ENCODE measurements at places on chromosomes 6 and 20.
A peak's percentile ranks its signal among the peaks of the same experiment; 100 is the strongest.

- DNase-seq, result peak; percentile 62
Measured at GRCh38 chr20:17538517-17539170, 7.5 kb upstream of the BFSP1 start.

DNA sequence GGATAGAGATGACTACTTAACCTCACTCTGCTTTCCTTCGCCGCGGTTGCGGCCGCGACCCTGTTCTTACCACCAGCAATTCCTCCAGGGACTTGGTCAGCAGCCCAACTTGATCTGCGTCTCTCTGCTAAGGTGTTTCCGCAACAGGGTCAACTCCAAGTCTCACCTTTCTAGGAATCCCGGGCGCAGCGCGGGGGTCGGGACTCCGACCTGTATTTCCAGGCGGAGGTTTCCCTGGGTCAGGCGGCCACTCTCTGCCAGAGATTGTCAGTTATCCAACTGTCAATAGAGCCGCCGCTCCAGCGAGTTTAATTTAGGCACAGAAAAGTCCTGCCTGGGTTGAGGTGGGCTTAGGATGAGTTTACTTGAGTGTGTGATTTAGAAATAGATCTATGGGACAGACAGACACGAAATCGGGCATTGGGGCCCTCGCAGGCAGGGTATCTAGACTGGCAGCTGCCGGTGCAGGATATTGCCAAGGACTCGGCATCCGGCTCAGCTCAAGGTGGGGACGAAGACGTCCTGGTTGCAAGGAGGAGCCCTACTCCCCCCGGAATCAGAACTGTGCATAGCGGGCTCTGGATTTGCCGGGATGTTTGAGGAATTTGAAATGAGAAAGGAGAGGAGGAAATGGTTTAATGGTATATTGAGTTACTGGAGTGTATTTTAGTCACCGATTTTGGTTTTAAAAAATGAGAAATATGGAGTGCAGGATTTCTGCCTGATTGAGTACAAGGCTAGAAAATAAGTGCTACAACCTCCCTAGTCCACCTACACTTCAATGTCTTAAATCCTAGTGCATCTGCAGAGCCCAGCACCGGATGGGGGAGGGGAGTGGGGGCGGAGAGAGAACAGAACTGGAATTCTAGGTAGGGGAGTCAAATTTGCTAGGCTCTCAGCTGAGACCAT is 23.7 kb downstream of the POM121L2 start:
- DNase-seq, result no peak

- DNase-seq, result peak; percentile 24
Measured at GRCh38 chr20:50450881-50451752, 59.1 kb upstream of the PTPN1 start.

DNA sequence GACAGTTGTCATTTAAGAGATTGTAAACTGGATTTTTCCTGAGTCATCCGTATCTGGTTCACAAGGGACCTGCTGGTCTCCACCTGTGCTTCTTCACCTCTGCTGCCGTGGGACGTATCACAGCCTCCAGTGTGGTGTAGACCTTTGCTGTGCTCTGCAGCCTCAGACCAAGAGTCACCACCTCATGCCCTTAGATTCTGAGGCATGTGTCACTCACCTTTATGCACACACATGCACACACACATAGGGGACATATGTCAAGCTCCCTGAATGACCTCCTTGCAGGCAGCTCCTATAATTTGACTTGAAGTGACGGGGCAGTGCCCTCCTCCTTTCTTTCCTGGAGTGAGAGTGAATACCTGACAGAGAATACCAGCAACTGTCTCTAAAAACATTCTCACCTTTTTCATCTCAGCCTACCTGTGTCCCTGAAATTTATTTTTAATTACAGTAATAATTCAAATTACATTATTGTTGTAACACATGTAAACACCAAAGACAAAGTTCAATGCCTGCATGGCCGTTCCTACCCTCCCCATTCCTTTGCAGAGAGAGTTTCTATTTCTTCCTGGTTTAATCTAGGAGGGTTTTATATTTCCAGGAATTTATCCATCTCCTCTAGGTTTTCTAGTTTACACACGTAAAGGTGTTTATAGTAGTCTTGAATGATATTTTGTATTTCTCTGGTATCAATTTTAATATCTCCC is 3.5 kb downstream of the SLC17A4 start:
- DNase-seq, result no peak

DNA sequence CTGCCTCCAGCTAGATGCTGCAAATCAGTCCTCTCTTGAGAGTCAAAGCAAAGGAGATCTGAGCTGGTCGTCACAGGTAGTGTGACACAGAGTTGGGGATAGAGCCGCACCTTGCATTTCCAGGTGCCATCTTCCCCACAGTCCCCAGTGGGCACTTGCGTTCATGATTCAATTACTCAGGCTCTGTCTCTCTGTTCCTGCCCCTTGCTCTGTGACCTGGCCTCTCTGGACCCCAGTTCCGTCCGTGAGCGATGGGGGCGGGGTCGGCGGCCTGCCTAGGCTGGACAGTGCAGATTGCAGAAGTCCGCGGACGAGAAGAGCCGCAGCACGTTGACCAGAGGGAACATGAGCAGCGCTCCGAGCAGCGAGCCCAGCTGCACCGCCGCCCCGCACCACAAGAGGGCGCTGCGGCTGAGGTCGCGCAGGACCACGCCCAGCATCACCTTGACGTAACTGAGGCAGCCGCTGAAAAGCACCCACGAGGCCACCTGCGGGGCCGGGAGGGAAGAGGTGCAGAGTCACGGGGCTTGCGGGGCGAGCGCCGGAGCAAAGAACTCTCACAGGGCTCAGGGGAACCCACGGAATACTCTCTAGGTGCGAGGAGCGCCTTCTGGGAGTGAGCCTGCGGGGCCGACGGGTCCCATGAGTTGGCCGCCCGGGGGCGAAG is 7.4 kb downstream of the SLC52A3 start:
- DNase-seq, result peak; percentile 54

GRCh38 chr20:62209850-62210495 is 10.1 kb downstream of the HRH3 start:
- DNase-seq, result no peak

DNA sequence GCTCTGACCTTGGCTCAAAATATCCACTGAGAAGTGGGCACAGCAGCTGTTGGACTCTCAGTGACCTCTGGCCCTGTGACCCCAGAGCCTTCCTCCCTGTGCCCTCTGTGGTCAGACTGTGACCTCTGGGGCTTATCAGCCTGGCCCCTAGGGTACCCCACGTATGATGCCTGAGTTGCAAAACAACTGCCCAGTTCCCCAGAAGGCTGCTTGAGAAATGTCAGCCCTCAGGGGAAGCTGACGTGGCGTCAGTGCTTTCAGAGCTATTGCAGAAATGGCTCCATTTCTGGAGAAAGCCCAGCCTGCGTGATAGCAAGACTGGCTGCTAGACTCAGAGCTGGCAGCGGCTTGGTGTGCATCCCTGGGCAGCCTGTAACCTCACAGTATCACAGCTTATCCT is 31.5 kb upstream of the TGM2 start:
- no peak for DNase-seq

DNA sequence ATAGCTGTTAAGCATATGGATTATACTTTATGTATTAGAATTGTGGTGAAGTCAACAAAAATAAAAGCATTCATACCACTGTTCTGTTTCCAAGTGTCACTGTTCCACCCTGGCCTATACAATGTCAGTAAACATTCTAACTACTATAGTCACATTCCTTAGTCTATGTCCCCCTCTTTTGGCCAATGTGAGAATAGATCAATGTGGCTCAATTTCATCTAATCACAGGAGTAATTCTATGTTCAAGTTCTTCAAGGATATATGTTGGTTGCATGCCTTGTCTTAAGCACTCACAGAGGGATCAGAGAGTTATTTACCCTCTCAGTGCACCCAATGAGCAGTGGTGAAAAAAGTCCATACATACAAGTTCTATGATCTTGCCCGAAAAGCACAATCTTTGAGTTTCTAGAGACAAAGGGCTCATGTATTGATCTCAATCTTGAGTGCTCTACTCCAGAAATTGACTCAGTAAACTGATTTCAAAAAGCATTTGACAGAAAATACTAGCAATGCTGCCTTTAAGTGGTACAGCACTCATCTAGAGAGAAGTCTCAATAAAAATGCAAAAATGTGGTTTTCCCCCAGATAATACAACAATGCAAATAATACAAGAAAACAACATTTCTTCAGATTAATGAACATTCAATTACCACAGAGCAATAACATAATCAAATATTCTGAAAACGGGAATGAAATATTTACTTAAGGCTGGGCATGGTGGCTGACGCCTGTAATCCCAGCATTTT is 16.5 kb downstream of the SMLR1 start:
- no peak for DNase-seq

DNA sequence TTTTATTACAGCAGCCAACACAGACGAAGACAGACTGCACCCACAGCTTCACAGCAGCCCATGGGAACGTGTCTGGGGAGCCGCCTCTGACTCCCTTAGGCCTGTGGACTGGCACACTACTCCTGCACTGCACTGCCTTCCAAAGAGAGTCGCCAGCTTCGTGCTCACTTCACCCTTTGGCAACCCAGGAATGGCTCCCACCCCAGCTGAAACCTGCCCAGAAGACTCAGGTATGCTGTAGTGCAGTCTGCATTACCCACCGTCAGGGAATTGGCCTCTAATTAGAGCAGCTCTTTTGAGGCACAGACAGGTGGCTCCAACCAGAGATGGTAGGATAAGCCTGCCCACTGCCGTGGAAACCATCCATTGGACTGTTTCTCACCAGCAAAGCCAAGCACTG is 39.9 kb upstream of the FRMD1 start:
- DNase-seq, result no peak

DNA sequence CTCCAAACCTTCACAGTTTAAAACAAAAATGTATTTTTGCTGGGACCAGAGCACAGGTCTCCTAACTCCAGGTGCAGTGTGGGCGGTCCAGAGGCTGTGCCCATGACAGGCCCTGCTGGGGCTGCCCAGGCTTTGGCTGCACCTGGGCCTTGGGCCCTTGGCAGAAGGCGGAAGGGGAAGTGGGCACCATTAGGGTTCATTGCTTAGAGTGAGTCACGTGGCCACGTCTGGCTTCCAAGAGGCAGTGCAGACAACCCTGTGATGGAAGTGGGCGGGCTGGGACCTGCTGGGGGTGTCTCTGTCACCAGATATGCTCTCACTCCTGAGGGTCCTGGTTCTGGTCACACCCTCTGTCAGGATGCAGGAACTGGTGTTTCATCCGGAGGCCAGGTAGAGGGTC is 302.2 kb downstream of the QKI start:
- DNase-seq, result no peak

- DNase-seq, result no peak
Measured at GRCh38 chr6:113599444-113599843, 257.7 kb upstream of the MARCKS start.

DNA sequence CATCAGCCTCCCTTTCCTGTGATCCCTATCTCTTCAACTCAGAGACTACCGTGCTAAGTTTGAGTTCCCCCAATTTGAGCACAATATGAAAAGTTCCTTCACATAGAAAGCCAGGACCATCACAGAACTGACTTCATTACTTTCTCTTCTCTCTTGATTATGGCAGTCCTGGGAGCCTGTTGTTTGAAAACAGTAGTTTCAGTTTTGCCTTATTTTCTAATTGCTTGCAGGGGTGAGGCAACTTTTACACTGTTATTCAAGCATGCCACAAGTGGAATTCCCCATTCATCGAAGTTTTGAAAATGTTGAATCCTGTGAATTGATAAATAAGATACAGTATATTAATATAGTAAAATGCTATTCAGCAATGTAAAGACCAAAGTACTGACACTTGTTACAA is 569.7 kb upstream of the MARCKS start:
- no peak for DNase-seq

DNA sequence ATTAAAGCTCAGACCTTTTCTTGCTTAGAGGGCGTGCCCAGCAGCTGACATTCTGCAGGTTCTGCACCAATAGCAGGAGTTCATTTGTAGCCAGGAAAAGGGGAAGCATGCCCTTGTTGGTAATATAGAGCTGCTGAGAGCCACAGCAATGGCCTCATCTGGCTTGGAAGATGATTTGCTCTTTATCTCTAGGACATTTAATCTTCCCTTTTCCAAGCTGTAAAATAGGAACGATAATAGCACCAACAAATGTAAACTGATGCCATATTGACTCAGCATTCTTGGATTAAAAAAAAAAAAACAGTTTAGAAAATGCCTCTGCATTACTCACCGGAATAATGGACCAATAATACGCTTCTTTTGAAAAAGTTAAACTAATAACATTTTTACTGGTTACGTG is 93.4 kb upstream of the SLC2A12 start:
- DNase-seq, result no peak

DNA sequence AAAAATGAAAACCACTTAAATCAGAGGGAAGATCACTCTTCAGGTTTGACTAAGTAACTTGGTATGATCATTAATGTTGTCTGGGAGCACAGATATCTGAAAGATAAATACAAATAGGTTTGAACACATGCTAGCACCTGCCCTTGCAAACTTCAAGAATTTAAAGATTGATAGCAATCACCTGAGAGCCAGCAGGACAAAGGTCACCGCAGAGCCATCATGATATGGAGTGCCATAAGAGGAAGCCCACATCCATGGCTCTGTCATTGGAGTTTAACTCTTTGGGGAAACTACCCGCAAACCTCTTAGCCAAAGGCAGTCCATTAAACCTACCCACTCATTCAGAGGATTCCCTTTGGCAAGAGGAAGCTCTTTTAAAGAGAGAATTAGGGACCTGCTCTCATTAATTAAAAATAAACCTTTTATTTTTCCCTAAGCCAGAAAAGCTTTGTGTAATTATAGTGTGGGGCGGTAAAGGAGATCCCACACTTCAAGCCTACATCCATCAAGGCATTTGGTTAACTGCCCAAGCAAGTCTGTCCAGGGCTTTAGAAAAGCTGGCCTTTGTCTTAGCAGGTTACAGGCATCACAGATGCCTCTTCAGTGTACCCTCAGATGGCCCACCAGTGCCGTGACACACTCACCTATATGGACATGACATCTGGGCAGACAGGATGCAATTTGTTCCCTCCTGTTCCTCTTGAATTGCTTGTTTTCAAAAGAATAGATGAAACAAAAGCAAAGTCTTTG is 73.0 kb downstream of the SASH1 start:
- no peak for DNase-seq

GRCh38 chr20:56628873-56629463 is at the start of gene TFAP2C:
Gene TFAP2C (plus strand): TSS chr20:56629306. CDS start chr20:56629545, 239 bp downstream.
- DNase-seq, result peak; percentile 37

DNA sequence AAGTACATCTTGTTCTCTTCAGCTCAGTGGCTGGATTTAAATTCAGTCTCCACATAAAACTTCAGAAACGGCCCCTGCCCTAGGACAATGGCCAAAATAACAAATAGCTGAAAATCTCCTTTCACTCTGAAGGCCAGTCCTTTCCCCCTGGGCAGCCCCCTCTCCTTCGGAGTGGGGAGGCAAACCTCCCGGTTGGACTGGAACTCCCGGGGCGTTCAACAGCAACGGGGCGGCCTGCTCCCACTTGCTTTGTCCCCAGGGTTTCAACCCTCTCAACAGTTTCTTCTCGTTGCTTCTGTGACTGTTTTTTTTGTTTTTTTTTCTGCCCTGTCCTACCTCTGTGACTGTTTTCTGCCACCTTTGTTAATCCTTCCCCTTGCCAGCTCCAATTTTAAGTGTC is 102.6 kb upstream of the DUSP22 start:
- DNase-seq, result no peak

All from activated CD4-positive, alpha-beta memory T cell treated with anti-CD3 and anti-CD28 coated beads for 36 hours (primary cell).